ENCODE measurements at places on chromosomes 2 and 18. TPM values are rescaled to one million over a fixed set of nuclear protein-coding genes. Genes with fewer than 3 reads are reported as not detected.

- no peak for DNase-seq
These were observed 239.9 kb downstream of the CYRIA start for GRCh38 chr2:16425462-16426336.

GRCh38 chr2:226915846-226916360 is 80.0 kb downstream of the RHBDD1 start:
- DNase-seq: no peak

DNA sequence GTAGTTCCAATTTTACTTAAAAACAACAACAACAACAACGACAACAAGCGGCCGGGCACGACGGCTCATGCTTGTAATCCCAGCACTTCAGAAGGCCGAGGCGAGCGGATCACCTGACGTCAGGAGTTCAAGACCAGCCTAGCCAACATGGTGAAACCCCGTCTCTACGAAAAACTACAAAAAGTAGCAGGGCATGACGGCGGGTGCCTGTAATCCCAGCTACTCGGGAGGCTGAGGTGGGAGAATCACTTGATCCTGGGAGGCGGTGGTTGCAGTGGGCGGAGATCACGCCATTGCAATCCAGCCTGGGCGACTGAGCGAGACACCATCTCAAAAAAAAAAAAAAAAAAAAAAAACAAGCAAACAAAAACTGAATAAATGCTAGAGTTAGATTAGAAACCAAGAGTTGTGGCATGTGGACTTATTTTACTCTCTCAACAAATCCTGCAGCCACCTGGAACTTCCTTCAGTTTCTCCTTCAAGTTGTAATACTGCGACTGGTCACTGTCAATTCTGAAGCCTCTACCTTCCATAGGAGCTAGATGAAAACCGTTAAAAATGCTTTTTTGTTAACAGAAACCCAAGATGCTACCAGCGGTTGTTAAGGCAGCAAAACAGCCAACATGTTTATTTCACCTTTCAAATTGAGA is 1.3 kb downstream of the ATP5F1A start:
- no peak for DNase-seq

- no peak for DNase-seq
These were observed 36.3 kb downstream of the YWHAQ start for GRCh38 chr2:9594366-9595054.

- DNase-seq: no peak
These were observed 94.6 kb upstream of the LGALSL start for GRCh38 chr2:64359171-64359891.

DNA sequence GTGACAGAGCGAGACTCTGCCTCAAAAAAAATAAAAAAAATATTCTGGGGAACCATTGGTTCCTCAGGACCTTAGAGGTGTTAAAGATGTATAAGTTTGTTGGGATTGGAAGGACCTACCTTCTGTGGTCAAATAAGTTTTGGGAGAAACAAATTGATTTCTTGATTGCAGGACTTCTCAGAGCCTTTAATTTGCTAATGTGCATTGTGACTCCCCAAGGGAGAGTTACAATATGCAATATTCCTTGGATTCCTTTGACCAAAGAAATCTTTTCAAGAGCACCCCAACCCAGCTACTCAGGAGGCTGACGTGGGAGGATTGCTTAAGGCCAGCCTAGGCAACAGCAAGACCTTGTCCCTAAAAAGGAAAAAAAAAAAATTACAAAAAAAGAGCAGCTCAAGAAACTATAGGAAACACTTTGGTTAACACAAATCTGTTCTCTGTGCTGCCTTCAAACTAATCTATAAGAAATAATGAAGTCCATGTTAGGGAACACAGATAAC is 6.5 kb downstream of the NAGK start:
- DNase-seq: no peak

GRCh38 chr2:221494556-221494955 is 77.5 kb downstream of the EPHA4 start:
- no peak for DNase-seq

DNA sequence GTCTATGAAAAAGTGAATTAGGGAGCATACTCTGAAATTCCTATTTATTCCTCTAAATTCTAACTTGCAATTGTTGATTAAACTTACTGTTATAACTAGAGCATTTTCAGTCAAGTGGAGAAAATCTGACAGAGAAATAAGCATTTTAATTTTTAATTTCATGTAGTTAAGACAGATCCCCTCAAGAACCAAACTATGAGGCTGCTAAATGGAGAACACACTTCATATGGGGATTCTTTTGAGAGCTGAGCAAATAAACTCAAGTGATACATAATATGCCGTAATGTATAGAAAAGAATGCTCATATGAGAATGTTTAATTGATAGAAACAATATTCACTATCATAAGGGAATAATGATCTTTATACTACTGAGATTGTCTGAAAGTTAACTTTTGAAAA is 340.8 kb downstream of the ERBB4 start:
- no peak for DNase-seq

DNA sequence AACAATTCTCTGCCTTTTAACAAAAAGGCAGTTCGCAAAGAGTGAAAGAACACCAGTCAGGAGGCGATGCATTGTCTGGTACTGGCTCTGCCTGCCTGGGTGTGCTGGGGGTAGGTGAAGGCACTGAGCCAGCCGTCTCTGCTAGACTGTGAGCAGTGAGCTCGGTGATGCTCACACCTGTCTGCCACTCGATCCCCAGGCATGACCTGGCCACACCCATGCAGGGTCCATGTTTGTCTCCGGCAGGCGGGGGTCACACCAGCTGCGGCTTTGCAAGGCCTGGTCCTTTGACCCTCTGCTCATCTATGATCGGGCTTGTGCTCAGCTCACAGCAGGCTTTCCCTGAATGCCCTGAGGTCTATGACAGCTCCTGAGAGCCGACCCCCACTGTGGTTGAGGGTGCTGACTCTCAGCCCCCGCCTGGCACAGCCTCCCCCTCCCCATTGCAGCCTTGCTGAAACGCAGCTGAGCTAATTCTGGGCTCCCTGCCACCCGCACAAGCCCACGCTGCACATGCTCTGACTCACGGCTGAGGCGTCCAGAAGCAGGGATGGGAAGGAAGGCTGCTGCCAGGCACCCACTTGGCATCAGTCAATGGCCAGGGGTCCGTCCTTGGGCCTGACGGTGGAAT is 23.7 kb downstream of the CRACDL start:
- DNase-seq: no peak

DNA sequence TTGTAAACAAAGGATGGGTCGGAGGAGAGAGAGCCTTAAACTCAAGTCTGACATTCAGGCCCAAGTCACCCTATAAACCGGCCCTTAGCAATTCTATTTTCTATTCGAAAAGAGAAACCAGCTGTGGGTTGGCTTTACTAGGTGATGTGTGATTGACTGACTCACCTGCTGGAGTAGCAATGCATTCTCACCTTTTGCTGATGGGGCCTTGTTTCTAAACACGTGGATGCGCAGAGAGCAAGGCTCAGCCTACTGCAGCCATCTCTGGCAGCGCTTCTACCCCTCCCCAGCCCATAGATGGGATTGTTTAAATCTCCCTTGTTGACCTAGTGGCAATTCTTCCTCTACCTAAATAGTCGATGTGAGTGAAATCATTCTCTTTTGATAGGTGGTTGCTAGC is 138.5 kb downstream of the MEIS1 start:
- no peak for DNase-seq

DNA sequence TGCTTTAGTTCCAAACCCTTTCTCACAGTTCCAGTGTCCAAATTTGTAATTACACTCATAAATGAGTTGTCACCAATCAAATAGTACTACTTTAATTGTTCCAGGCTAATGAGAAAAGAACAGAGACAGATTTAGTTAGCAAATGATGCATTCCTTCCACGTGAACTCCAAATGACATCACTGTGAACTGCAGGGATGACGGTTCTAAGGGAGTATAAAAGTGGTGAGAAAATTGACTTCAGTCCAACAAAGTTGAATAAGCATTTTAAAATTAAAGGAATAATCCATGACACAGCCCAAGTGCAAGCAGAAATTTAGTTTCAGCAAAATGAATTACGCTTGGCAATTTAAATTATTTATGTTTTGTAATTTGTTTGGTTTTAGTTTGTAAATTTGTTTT is 102.0 kb upstream of the LRATD1 start:
- DNase-seq: no peak

- no peak for DNase-seq
These were observed 35.1 kb downstream of the MRPL30 start for GRCh38 chr2:99216096-99216495.

DNA sequence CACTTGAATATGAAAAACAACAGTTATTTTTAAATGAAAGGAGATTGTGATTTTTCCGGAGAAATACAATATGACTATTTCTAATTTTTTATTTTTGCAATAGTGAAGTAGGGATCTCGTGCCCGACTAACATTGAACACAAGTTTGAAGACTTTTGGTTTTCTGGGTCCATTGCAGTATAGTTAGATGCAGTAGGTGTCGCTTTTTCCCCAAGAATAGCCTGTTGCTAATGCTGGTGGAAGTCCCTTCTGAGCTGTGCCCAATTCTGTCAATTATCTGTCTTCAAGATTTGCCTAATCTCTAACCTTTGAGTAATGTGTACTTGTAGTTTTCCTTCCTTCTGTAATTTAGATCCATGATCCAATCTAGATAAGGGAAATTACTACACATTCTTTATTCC is 36.5 kb downstream of the SEMA4F start:
- no peak for DNase-seq

DNA sequence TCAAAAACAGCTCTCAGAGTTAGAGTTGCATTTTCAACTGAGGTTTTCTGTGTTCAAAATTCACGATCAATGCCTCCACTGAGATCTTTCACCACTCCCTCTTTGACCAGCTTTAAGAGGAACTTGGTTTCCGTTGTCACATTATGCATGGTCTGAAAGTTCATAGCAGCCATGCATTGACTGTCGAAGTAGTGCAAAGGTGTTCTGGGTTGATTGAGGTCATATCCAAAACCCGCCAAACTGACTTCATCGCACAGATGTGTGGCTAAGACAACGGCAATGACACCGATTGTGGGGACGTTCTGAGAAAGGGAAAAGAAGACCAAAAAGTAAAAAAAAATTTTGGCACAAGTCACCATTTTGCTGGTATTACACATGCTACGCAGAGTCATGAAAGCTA is 48.7 kb downstream of the ST3GAL5 start:
- DNase-seq: no peak

DNA sequence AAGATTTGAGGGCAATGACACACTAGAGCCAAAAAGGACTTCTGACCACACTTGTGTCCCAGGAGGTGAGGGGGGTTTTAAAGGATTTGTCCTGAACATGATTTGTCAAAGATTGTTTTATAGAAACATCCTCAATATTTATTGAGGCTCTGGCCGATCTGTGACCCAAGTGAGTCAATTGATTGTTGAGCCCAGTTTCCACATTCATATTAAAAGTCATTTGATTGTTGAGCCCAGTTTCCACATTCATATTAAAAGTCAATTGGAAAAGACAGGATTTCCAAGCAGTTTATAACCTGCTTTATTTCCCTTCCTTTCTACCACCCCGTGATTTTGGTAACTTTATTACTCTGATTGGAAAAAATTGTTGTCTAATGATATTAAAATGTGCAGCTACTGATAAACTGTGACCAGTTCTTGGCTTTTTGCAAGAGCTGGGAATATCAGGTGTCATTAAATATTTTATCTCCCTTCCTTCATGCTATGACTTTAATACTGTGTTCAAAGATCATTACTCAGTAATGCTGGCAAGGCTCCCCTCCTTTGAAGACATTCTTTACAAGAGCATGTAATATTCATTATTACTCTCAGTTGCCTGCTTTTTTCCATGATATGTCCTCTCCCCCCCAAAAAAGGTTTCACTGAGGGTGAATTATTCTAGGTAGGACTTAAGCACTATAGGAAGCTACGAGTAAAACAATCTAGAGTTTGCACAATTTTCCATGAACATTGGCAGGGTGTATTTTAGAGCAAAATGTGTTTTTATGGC is 75.3 kb downstream of the HRH4 start:
- no peak for DNase-seq

GRCh38 chr2:11550901-11551568 is 17.2 kb downstream of the GREB1 start:
- no peak for DNase-seq

- DNase-seq: no peak
These were observed 29.9 kb upstream of the NAPG start for GRCh38 chr18:10495936-10496335.

- DNase-seq: no peak
These were observed 114.4 kb upstream of the DTNA start for GRCh38 chr18:34595690-34596089.

DNA sequence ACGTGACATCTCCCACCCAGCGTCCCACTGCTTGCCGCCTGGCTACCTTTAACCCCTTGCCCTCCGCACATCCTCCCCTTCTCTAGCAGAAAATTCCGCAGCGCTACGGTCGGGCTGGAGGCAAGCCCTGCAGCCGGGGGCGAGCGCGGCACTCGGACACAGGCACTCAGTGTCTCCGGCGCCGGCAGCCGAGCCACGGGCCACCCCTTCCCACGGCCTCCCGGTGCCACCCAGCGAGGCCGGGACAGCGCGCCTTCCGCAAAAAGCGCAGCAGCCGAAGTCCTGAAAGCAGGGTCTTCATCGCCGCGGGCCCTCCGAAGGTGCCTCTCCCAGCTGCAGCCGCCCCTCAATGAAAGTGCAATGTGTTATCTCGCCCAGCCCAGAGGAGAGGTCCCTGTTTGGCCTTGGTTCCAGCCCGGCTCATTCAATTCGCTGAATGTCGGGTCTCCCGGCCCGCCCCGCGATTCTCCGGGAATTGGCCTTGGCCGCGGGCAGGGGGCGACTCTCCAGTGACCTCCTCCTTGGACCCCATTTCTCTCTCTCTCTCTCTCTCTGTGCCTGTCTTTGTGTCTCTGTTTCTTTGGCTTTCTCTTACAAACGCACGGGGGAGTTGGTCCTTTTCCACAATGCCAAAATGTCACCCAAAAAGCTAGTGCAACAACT is 1.1 kb downstream of the DLGAP1 start:
- DNase-seq: no peak

DNA sequence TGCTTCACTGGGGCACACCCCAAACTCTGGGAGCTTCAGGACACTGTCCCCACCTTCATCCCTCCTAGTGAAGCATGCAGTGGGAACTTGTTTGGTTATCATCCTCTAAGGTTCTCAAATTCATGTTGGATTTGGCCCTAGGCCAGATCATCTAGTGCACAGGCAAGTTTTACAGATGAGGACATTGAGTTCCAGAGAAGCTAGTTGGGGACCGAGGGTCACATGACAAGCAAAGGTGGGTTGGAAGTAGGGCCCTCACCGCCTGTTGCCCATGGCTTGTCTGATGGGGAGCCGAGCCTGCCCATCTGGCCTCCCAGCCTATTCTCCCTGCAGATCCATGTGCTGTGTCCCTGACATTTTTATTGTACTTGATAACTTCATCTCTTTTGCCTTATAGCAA is 2.8 kb downstream of the PRKCE start:
- no peak for DNase-seq

DNA sequence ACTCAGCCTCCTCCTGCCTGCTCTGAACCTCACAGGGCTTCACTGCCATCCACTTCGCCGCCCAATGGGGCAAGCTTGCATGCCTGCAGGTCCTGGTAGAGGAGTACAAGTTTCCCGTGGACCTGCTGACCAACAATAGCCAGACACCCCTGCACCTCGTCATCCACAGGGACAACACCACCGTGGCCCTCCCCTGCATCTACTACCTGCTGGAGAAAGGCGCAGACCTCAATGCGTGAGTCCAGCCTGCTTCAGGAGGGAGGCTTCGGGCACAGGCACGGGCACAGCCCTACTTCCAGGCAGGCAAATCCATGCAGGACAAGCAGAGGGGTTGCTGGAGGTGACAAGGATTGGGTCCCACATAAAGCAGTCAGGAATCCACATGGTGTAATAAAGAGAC is 1.2 kb downstream of the ANKRD53 start:
- DNase-seq: no peak

GRCh38 chr2:212990697-212991096 is 160.7 kb downstream of the IKZF2 start:
- DNase-seq: no peak

Gene PLCL1
- total RNA-seq: 2.0 TPM

Gene C2orf80
- not detected for total RNA-seq

Gene SPATA3
- not detected for total RNA-seq

Gene PARD6G
- 0.23 TPM for total RNA-seq

Gene ERICH2
- not detected for total RNA-seq

Gene PLA2R1
- total RNA-seq: not detected
